Activated CD4-positive, alpha-beta T cell treated with anti-CD3 and anti-CD28 coated beads, Interleukin-2, amount 10 ng/mL, durations not matched to agents 7 days and 5 days (primary cell): ENCODE measurements at places on chromosomes 1 and 21.

DNA sequence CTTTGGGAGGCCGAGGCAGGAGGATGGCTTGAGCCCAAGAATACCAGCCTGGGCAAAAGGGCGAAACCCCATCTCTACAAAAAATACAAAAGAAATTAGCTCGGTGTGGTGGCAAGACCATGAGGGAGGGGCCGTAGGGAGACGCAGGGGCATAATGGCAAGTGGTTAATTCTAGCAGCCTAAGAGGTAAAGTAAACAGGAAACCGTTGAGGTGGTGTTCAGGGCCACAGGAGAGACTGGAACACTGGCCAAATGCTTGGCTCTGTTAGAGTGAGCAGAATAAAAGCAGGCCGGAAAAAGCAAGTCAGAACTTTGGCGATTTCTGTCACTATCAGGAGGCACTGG, 89.2 kb downstream of the RIPK4 start:
- H3K27ac ChIP-seq = no peak overlapping the region
- no peak overlapping the region for H3K4me3 ChIP-seq
- H3K27me3 ChIP-seq = peaks cover 8% of the 10 kb centered on the region
- peaks cover under 1% of the 10 kb centered on the region for H3K4me1 ChIP-seq
- no peaks in the 10 kb centered on the region for H3K36me3 ChIP-seq
- no peak for DNase-seq

DNA sequence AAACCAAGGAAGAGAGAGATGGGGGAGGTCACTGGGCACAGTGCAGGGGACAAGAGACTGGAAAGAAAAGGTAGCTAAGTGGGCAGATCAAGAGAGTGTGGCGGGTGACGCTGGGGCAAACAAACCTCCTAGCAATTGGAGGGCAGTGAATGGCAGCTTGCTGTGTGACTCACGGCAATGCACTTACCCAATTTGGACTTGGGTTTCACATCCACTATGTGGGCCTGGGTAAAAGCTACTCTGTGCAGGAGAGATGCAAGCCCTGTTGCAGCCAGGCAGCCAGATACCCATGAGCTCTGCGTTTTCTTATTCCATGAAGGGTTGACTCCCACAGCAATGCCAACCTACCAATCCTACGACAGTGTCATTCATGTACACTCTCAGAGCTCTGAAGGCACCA, 9.5 kb downstream of the PLXNA2 start:
- no peak overlapping the region for H3K4me3 ChIP-seq
- H3K27me3 ChIP-seq = peaks cover 65% of the 10 kb centered on the region
- H3K27ac ChIP-seq = no peak overlapping the region
- DNase-seq = no peak
- H3K36me3 ChIP-seq = no peaks in the 10 kb centered on the region

- peak overlapping the region; percentile 2 for H3K4me3 ChIP-seq
- peaks cover 36% of the 10 kb centered on the region for H3K4me1 ChIP-seq
- H3K27ac ChIP-seq = no peak overlapping the region
- DNase-seq = peak; percentile 27
- peaks cover 61% of the 10 kb centered on the region for H3K36me3 ChIP-seq
Measured at GRCh38 chr1:26887125-26887524, 3.0 kb downstream of the GPN2 start.

GRCh38 chr1:108067884-108068540, 103.0 kb upstream of the VAV3 start:
- H3K36me3 ChIP-seq = no peaks in the 10 kb centered on the region
- no peak for DNase-seq
- H3K4me1 ChIP-seq = peaks cover 13% of the 10 kb centered on the region

GRCh38 chr1:117466761-117467160, 99.5 kb downstream of the MAN1A2 start:
- no peak overlapping the region for H3K27ac ChIP-seq
- H3K27me3 ChIP-seq = no peaks in the 10 kb centered on the region
- H3K4me3 ChIP-seq = no peak overlapping the region
- no peak for DNase-seq
- peaks cover 28% of the 10 kb centered on the region for H3K36me3 ChIP-seq
